Iris pigment epithelial cell (primary cell): ENCODE measurements at places on chromosomes 5 and 9.

GRCh38 chr5:93189707-93190120 lies 391.3 kb downstream of the NR2F1-AS1 start:
- peak; percentile 95 for DNase-seq

DNA sequence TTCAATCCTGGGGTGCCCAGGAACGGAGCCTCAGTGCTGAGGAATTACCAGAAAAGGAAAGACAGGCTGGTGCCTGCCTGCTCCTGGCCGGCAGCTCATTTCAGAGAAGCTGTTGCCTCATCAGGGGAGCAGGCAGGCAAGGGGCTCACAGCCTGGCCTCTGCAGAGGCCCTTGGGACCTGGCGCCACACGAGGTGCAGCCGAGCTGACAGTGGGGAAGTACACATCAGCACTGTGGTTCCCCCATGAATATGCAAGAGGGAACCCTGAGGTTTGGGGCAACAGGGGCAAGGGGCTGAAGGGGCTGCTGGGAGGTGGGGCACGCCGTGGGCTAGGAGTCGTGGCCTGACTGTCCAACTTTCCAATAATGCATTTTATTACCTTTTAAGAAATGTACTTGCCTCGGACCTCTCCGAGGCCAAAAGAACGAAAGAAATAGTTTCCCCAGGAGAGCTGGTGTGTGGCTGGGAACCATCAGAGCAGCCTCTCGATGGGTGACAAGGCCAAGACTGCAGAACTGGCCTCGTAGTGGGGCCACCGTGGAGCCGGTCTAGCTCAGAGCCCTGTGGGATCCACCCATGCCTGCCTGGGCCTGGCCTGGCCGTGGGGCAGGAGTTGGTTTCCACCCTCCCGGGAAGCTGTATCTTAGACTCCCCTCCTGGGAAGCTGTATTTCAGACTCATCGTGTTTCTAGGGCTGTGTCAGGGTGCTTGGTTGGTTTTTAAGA lies 198.6 kb downstream of the PAX5 start:
- DNase-seq, result no peak

- DNase-seq, result peak; percentile 93
Observed at GRCh38 chr5:150774145-150774544, 4.4 kb upstream of the SMIM3 start.

- DNase-seq, result peak; percentile 74
Observed at GRCh38 chr5:41707853-41708603, 162.2 kb downstream of the OXCT1 start.

DNA sequence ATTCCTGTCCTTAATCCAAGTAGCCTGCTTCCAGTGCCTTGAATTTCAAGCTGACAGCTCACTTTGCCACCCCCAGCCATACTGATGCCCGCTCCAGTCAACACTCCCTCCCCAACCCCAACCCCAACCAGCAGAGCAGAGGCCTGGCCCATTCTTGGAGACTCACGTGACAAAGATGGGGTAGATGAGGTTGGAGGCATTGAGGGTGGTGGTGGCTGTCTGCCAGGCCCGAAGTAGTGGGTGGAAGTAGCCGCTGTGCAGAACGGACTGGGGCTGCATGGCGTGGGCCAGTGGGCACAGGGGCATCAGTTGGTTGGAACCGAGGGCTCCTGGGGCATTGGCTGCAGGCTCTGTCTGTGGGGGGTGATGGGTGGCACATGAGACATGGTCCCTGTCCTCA lies 7.8 kb downstream of the ALAD start:
- DNase-seq, result no peak

- DNase-seq, result peak; percentile 97
Observed at GRCh38 chr9:132042324-132042723, 37.3 kb downstream of the MED27 start.

- DNase-seq, result no peak
Observed at GRCh38 chr9:98974554-98974953, 30.8 kb downstream of the COL15A1 start.

DNA sequence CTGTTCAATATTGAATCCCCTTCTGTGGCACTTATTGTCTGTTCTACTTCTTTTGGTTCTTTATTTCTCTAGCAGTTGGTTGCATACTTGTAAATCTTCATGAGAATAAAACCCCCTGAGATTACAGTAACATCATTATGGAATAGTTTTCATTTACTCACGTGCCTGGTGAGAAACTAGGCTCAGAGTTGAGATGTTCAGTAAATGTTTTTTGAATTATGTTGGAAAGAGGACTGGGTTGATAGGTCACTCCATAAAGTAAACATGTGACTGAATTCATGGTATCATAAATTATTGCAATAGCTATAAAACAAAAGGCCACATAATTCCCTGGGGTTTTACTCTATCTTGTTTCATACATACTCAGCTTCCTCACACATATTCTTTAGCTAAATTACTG lies 174.2 kb upstream of the C9orf72 start:
- no peak for DNase-seq

DNA sequence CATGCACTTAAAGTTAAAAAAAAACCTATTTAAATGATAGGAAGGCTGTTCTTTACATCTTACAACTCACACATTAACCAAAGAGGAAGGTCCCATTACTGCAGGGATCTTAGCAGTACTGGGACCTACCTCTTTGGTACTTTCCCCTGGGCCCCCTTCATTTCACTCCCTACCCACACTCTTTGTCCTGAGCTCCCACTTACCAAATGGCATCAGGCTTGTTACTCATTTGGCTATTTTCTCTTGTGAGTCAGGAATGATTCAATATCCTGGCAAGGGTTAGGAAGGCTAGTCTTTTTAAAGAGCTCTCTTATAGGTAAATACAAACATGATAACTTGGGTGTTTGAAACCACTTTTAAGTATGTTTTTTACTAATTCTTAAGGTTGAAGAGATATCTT lies 117.4 kb upstream of the ELL2 start:
- peak; percentile 95 for DNase-seq
